A673 (cell line): ENCODE measurements at places on chromosomes 16 and 17. TPM values are rescaled to one million over a fixed set of nuclear protein-coding genes. Genes with fewer than 3 reads are reported as not detected.

The SLFN13 gene
- 31.6 and 34.0 TPM in 2 replicates for total RNA-seq

The GUCY2D gene
- not detected in 2 replicates for total RNA-seq

The HBA1 gene
- 5.9 and 9.5 TPM in 2 replicates for total RNA-seq

The CENPT gene
- total RNA-seq, result 52.9 and 62.3 TPM in 2 replicates

The TVP23A gene
- not detected in 2 replicates for total RNA-seq

The KRT32 gene
- not detected in 2 replicates for total RNA-seq

The TLCD2 gene
- total RNA-seq, result 2.1 and 4.2 TPM in 2 replicates

The ATAD5 gene
- 17.4 and 19.0 TPM in 2 replicates for total RNA-seq

The ATP6V0C gene
- 231 and 252 TPM in 2 replicates for total RNA-seq

The LRRC75A gene
- 2.8 and 3.6 TPM in 2 replicates for total RNA-seq

The CMTM1 gene
- total RNA-seq, result 5.5 and 7.1 TPM in 2 replicates

- DNase-seq, result no peak
- no peaks in the 10 kb centered on the region for H3K27me3 ChIP-seq
- H3K4me3 ChIP-seq, result no peak overlapping the region
- H3K27ac ChIP-seq, result no peak overlapping the region
- H3K36me3 ChIP-seq, result peaks cover 11% of the 10 kb centered on the region
These were observed 71.4 kb downstream of the TIMM22 start for GRCh38 chr17:1068356-1068755.

DNA sequence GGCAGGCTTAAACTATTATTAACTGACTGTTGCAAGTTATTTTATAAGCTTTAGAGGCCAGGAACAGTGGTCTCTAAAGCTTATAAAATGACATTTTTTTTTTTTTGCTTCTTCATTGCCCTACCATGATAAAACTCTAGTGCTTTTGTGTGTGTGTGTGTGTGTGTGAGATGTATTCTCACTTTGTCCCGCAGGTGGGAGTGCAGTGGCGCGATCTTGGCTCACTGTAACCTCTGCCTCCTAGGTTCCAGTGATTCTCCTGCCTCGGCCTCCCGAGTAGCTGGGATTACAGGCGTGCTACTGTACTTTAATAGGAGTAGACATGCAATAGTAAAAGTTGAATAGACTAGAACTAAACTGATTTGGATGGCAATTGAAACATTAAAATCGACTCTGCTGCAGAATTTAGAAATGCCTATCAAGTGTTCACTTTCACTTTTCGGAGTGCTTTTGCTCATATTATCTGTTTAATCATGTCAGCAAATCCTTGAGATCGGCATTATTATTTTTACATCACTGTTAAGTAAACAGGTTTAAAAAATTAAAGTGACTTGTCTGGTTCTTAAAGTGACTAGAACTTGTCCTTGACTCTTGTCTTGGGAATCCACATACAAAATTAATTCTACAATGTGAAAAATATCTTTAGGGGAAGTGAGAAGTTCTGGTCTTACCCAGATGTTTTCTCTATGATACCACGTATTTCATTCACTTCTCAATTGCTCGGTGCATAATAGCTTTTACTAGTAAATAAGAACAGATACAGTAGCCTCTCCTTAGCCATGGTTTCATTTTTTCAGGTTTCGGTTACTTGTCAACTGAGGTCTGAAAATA, 8.4 kb upstream of the PCTP start:
- H3K4me1 ChIP-seq, result peaks cover 6% of the 10 kb centered on the region
- H3K27ac ChIP-seq, result no peak overlapping the region
- no peak overlapping the region for H3K4me3 ChIP-seq
- DNase-seq, result no peak
- H3K36me3 ChIP-seq, result no peaks in the 10 kb centered on the region

GRCh38 chr17:68820825-68821481, 134.2 kb downstream of the ABCA8 start:
- no peak overlapping the region for H3K4me3 ChIP-seq
- no peak overlapping the region for H3K27ac ChIP-seq
- H3K4me1 ChIP-seq, result peaks cover 54% of the 10 kb centered on the region
- no peaks in the 10 kb centered on the region for H3K36me3 ChIP-seq

DNA sequence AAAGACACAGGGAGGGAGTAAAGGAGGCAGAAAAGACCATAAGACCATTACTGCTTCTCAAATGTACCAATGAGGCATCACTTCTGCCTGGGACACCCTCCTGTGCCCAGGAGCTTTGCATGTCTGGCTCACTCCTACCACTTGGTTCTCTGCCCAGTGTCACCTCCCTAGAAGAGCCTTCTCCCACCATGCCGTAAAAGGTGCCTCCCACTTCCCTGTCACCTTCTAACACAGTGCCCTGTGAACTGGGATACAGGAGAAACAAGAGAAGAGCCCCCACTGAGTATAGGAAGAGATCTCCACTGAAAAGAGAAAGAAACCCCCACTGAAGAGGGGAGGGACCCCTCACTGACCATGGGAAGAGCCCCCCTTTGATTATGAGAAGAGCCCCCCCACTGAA, 484.7 kb downstream of the SOX9 start:
- H3K36me3 ChIP-seq, result no peaks in the 10 kb centered on the region
- no peak for DNase-seq
- H3K27me3 ChIP-seq, result no peaks in the 10 kb centered on the region
- H3K27ac ChIP-seq, result no peak overlapping the region
- H3K4me3 ChIP-seq, result no peak overlapping the region

- H3K27ac ChIP-seq, result no peak overlapping the region
- no peak for DNase-seq
- H3K36me3 ChIP-seq, result no peaks in the 10 kb centered on the region
- H3K4me3 ChIP-seq, result no peak overlapping the region
- peaks cover 57% of the 10 kb centered on the region for H3K4me1 ChIP-seq
- no peaks in the 10 kb centered on the region for H3K27me3 ChIP-seq
These were observed 221.8 kb upstream of the IRX3 start for GRCh38 chr16:54508351-54508750.

GRCh38 chr17:57714665-57715180, 30.4 kb downstream of the CCDC182 start:
- H3K4me3 ChIP-seq, result no peak overlapping the region
- no peaks in the 10 kb centered on the region for H3K4me1 ChIP-seq
- peaks cover 59% of the 10 kb centered on the region for H3K27me3 ChIP-seq
- H3K36me3 ChIP-seq, result no peaks in the 10 kb centered on the region
- DNase-seq, result no peak
- H3K27ac ChIP-seq, result no peak overlapping the region

GRCh38 chr16:52535076-52535475, 11.9 kb downstream of the TOX3 start:
- H3K27me3 ChIP-seq, result peaks cover 3% of the 10 kb centered on the region
- no peaks in the 10 kb centered on the region for H3K36me3 ChIP-seq
- H3K4me3 ChIP-seq, result no peak overlapping the region
- H3K27ac ChIP-seq, result no peak overlapping the region
- peaks cover 4% of the 10 kb centered on the region for H3K4me1 ChIP-seq

GRCh38 chr16:69467080-69467479, 42.7 kb downstream of the CYB5B start:
- no peak overlapping the region for H3K4me3 ChIP-seq
- peaks cover 16% of the 10 kb centered on the region for H3K36me3 ChIP-seq
- H3K27ac ChIP-seq, result peak overlapping the region; percentile 45
- peaks cover 28% of the 10 kb centered on the region for H3K4me1 ChIP-seq
- no peaks in the 10 kb centered on the region for H3K27me3 ChIP-seq

- no peaks in the 10 kb centered on the region for H3K27me3 ChIP-seq
- H3K27ac ChIP-seq, result no peak overlapping the region
- H3K4me1 ChIP-seq, result no peaks in the 10 kb centered on the region
- no peak for DNase-seq
These were observed 250.7 kb upstream of the MON1B start for GRCh38 chr16:76940251-76940650.

- H3K27me3 ChIP-seq, result no peaks in the 10 kb centered on the region
- H3K4me3 ChIP-seq, result no peak overlapping the region
- H3K27ac ChIP-seq, result no peak overlapping the region
- peak; percentile 90 for DNase-seq
These were observed 7.3 kb downstream of the SLC22A31 start for GRCh38 chr16:89192956-89193575.

- H3K4me3 ChIP-seq, result no peak overlapping the region
- DNase-seq, result no peak
- H3K27me3 ChIP-seq, result no peaks in the 10 kb centered on the region
- peaks cover 9% of the 10 kb centered on the region for H3K36me3 ChIP-seq
- H3K4me1 ChIP-seq, result no peaks in the 10 kb centered on the region
These were observed 45.3 kb downstream of the DDX19A start for GRCh38 chr16:70391881-70392481.

GRCh38 chr16:56295059-56295665, 103.9 kb downstream of the GNAO1 start:
- H3K27ac ChIP-seq, result no peak overlapping the region
- DNase-seq, result no peak
- no peaks in the 10 kb centered on the region for H3K27me3 ChIP-seq
- no peaks in the 10 kb centered on the region for H3K4me1 ChIP-seq
- no peak overlapping the region for H3K4me3 ChIP-seq

- H3K36me3 ChIP-seq, result no peaks in the 10 kb centered on the region
- H3K27ac ChIP-seq, result no peak overlapping the region
- peaks cover 14% of the 10 kb centered on the region for H3K4me1 ChIP-seq
- H3K27me3 ChIP-seq, result no peaks in the 10 kb centered on the region
- no peak overlapping the region for H3K4me3 ChIP-seq
These were observed 10.2 kb downstream of the CYTH1 start for GRCh38 chr17:78771758-78772382.

DNA sequence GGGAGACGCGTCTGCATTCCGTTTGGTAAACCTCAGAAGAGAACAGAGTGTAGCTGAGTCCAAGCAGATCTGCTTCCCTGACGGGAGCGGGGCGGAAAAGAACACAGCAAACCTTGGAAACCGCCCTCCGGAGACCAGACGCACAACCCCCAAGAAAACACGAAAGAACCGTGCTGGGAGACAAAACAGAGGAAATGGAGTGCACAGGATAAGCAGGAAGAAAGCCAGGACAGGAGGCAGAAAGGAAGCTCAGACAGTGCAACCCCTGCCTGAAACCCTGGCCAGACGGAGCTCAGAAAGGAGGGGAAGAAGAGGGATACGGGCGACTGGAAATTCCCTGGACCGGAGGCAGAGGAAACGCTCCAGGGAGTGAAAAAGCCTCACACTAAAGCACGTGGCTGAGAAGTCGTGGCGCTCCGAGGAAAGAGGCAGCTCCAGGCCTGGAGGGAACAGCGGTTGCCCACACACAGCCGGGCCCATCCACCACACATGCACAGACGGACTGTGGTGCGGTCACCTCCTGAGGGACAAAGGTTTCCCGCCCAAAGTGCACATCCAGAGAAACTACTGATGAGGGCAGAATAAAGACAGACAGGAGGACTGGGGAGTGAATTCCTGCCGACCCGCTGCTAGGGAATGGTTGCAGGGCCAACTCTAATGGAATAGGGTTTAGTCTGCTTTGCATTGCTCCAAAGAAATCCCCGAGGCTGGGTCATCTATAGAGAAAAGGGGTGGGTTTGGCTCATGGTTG, 10.2 kb downstream of the DPEP1 start:
- H3K36me3 ChIP-seq, result no peaks in the 10 kb centered on the region
- H3K27ac ChIP-seq, result no peak overlapping the region
- peaks cover 18% of the 10 kb centered on the region for H3K4me1 ChIP-seq
- no peaks in the 10 kb centered on the region for H3K27me3 ChIP-seq

DNA sequence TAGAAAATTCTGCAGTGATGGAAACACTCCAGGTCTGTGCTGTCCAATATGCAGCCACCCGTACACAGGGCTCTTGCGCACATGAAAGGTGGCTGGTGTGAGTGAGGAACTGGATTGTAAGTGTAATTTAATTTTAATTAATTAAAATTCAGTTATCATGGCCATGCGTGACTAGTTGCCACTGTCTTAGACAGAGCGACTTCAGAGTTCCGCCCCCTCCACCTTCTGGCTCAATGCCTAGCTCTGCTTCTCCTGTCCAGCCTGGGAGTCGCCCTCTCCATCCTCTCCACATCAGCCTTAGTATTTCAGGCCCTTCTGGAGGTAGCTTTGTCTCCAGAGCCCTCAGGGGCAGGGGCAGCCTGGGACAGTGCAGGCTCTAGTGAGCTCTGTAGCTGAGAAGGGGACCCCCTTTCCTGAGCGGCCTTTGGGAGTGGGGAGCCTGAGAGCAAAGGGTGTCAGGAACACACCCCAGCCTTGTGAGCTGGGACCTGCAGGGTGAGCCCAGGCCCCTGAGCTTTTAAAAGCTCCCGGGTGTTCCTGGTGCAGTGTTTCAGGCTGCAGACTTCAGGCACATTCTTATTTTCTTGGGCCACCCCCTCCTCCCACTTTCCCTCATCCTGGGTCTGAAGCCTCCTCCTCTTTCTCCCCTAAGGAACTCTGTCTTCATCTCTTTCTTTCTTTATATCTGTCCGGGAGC, 99.4 kb downstream of the IRF8 start:
- no peak overlapping the region for H3K27ac ChIP-seq
- H3K4me3 ChIP-seq, result no peak overlapping the region
- H3K36me3 ChIP-seq, result no peaks in the 10 kb centered on the region
- DNase-seq, result no peak
- peaks cover 13% of the 10 kb centered on the region for H3K4me1 ChIP-seq

- peaks cover 55% of the 10 kb centered on the region for H3K36me3 ChIP-seq
- H3K4me1 ChIP-seq, result no peaks in the 10 kb centered on the region
- no peak for DNase-seq
- no peaks in the 10 kb centered on the region for H3K27me3 ChIP-seq
- H3K27ac ChIP-seq, result no peak overlapping the region
These were observed 10.3 kb downstream of the PHB1 start for GRCh38 chr17:49404361-49404760.

- no peaks in the 10 kb centered on the region for H3K4me1 ChIP-seq
- H3K27ac ChIP-seq, result no peak overlapping the region
- no peaks in the 10 kb centered on the region for H3K27me3 ChIP-seq
- H3K4me3 ChIP-seq, result no peak overlapping the region
- DNase-seq, result no peak
- H3K36me3 ChIP-seq, result no peaks in the 10 kb centered on the region
These were observed 818.2 kb downstream of the KCNJ18 start for GRCh38 chr17:22510504-22510903.

GRCh38 chr16:65958086-65958485, 408.4 kb upstream of the CDH5 start:
- H3K27ac ChIP-seq, result no peak overlapping the region
- no peaks in the 10 kb centered on the region for H3K4me1 ChIP-seq
- no peaks in the 10 kb centered on the region for H3K27me3 ChIP-seq
- no peaks in the 10 kb centered on the region for H3K36me3 ChIP-seq

GRCh38 chr17:76566988-76567431, 18.6 kb downstream of the ST6GALNAC2 start:
- H3K4me3 ChIP-seq, result no peak overlapping the region
- peaks cover 6% of the 10 kb centered on the region for H3K4me1 ChIP-seq
- H3K27me3 ChIP-seq, result no peaks in the 10 kb centered on the region
- peak overlapping the region; percentile 8 for H3K27ac ChIP-seq
- DNase-seq, result no peak

GRCh38 chr16:69260506-69260905, 50.6 kb upstream of the VPS4A start:
- H3K27ac ChIP-seq, result no peak overlapping the region
- H3K4me3 ChIP-seq, result no peak overlapping the region
- H3K36me3 ChIP-seq, result peaks cover 4% of the 10 kb centered on the region

- no peak overlapping the region for H3K27ac ChIP-seq
- no peaks in the 10 kb centered on the region for H3K4me1 ChIP-seq
- DNase-seq, result no peak
- H3K36me3 ChIP-seq, result no peaks in the 10 kb centered on the region
- H3K27me3 ChIP-seq, result no peaks in the 10 kb centered on the region
These were observed 14.9 kb downstream of the PDIA2 start for GRCh38 chr16:297832-298231.

- peak; percentile 57 for DNase-seq
- no peaks in the 10 kb centered on the region for H3K36me3 ChIP-seq
- H3K4me3 ChIP-seq, result no peak overlapping the region
- no peaks in the 10 kb centered on the region for H3K27me3 ChIP-seq
- H3K4me1 ChIP-seq, result peaks cover 3% of the 10 kb centered on the region
These were observed 12.4 kb downstream of the SGCA start for GRCh38 chr17:50177983-50178834.

GRCh38 chr16:69073181-69073702, 32.2 kb upstream of the HAS3 start:
- peaks cover 15% of the 10 kb centered on the region for H3K4me1 ChIP-seq
- no peak for DNase-seq
- no peaks in the 10 kb centered on the region for H3K36me3 ChIP-seq
- H3K27me3 ChIP-seq, result no peaks in the 10 kb centered on the region
- no peak overlapping the region for H3K27ac ChIP-seq
- H3K4me3 ChIP-seq, result no peak overlapping the region
